ENCODE measurements at places on chromosomes 6 and 20.

- no peak for DNase-seq
Observed at GRCh38 chr6:20208687-20209378, 3.4 kb downstream of the MBOAT1 start.

GRCh38 chr6:38271081-38271480 is 368.6 kb downstream of the BTBD9 start:
- DNase-seq: no peak

DNA sequence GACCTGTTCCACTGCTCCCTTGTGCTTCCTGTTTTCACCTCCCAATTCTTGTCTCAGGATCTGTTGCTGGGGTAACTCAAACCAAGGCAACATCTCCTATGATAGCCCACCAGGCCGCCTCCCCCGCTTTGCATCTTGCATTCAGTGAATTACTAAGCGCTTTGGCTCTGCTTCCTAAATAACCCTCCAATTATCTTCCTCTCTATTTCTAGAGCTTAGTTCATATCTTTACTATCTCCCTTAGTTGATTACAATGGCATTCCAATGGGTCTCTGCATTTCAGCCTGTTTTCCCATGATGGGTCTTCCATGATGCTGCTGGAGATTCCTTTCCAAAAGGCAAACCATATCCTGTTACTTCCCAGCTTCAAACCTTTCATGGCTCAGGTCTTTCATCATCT is 117.2 kb upstream of the FERMT1 start:
- no peak for DNase-seq

- DNase-seq: no peak
Observed at GRCh38 chr6:160356074-160356744, 8.0 kb downstream of the SLC22A3 start.

DNA sequence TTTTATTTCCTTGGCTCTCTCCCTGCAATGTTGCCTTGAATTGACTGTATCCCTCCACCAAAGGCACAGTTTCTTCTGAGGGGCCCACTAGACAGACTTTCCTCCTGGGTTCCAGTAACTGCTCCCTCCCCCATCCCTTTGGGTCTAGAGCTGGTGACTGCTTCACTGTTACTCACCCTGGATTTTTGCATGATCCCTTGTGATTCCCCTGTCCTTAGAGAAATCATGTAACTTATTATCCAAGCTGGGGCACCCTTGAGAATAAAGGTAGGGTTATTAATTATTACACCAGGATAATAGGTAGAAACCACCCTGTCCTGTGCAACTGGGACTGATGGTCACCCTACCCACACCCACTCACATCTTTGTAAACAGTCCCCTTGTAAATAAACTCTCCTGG is 67.5 kb upstream of the FYN start:
- no peak for DNase-seq

GRCh38 chr20:4449957-4450715 is 271.6 kb upstream of the PRND start:
- DNase-seq: no peak

- no peak for DNase-seq
Observed at GRCh38 chr20:16423311-16424212, 149.7 kb downstream of the KIF16B start.

DNA sequence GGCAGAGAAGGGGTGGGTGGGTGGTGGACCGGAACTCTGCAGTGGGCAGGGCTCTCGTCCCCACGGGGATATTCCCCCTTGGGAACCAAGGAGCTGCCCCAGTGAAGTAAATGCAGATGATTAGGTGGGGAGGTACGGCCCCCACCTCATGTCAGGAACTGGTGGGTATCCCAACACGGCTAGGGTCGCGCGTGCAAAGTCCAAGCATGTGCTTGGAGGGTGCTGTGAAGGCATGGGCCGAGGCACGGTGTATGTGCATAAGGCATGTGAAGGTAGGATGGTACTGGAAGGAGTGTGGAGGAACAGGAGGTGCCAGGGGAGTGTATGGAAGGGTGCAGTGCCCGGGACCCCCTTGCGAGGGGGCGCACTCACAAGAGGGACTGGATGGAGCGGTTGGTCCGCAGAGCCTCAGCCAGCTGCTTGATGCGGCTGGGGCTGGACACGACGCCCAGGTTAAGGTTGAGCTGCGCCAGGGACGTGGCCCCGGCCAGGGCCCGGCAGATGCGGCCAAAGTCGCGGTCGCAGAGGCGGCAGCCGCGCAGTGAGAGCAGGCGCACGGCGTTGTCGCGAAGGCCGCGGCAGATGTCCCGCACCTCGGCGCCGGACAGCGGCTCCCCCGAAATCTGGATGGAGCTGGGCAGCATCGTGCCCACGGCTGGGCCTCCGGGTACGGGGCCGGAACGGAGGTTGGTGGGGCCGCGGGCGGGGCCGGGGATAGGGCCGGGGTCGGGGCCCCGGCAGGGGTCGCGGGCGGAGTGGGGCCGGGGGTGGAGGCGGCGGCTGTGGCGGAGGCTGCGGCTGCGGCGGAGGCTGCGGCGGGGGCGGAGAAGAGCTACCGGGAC is 783 bp downstream of the LRRC73 start:
- DNase-seq: no peak
